HepG2 (cell line): ENCODE measurements at places on chromosomes 1 and 21. TPM values are rescaled to one million over a fixed set of nuclear protein-coding genes. Genes with fewer than 3 reads are reported as not detected.

- DNase-seq: no peak
Measured at GRCh38 chr1:214361636-214362035, 80.7 kb downstream of the SMYD2 start.

DNA sequence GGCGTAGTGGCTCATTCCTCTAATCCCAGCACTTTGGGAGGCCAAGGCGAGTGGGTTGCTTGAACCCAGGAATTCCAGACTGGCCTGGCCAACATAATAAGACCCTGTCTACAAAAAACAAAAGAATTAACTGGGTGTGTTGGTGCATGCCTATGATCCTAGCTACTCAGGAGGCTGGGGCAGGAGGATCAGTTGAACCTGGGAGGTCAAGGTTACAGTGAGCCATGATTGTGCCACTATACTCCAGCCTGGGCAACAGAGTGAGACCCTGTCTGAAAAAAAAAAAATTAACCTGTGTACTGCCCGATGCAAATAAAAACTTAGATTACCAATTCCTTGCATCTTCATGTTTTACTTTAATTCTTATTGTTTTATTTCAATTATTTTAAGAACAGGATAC lies 193.2 kb downstream of the PATJ start:
- no peak for DNase-seq

HUNK gene
- 1.9 and 2.5 TPM in 2 replicates for total RNA-seq

ZNF672 gene
- 16.8 and 17.2 TPM in 2 replicates for total RNA-seq

NCF2 gene
- 0.46 and 1.1 TPM in 2 replicates for total RNA-seq

DNA sequence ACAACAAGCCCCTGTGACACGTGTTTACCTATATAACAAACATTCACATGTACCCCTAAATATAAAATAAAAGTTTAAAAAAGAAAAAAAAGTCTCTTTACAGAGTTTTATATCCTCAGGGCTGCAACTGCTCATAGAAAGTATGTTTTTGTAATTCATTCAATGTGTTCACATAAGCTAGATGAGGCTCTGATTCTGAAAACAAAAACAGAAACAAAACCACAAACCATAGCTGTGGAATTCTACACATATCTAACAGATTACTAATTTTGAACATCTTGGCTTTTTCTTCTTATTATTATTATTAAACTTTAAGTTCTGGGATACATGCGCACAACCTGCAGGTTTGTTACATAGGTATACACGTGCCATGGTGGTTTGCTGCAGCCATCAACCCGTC lies 579.6 kb upstream of the ZRANB2 start:
- no peak for DNase-seq

TTC24 gene
- 0.13 and 0.15 TPM in 2 replicates for total RNA-seq

DNA sequence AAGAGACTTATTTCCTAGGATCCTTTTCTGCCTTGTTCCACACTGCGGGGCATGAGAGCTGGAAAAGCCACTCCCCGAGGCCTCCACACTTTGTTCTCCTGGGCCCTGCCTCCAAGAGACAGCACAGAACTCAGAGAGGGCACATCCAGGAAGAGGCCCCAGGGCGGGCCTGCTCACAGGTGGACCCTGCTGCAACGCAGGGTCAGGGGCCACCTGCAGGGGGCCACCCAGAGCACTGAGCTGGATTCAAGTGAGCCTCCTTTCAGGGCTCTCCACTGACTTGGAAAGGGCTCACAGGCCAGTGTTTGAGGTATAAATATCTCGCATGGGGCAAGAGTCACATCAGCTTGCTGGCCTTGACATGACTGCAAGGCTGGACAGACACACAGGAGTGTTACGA lies 4.8 kb downstream of the RGS16 start:
- no peak for DNase-seq

- no peak for DNase-seq
Measured at GRCh38 chr1:43879414-43879813, 54.2 kb upstream of the ARTN start.

DNA sequence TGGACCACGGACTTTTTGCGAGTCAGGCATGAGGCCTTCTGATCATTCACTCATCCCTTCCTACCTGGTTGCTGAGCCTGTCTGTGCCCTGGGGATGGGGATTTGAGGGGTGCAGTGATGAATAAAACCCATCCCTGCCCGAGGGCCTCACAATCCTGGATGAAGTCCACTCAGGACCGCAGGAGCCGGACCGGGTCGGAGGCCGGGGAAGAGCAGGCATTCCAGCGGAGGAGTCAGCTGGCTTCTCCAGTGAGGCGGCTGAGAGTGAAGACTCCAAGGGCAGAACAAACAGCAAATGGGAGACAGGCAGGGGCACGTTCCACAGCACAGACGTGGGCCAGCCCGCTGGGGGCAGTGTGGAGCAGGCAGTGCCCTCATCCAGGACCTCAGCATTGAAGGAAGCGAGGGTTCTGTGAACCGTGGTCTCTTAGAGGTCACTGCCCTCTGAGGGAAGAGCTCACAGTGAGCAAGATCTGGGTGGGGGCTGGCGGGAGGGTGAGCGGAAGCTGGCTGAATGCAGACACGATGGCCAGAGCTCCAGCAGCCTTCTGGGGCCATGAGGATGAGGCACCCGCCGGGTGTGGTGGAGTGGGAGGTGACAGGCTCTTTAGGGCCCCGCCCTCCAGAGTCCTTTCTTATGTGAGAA lies 10.9 kb upstream of the LRRC3 start:
- peak; percentile 66 for DNase-seq

DNA sequence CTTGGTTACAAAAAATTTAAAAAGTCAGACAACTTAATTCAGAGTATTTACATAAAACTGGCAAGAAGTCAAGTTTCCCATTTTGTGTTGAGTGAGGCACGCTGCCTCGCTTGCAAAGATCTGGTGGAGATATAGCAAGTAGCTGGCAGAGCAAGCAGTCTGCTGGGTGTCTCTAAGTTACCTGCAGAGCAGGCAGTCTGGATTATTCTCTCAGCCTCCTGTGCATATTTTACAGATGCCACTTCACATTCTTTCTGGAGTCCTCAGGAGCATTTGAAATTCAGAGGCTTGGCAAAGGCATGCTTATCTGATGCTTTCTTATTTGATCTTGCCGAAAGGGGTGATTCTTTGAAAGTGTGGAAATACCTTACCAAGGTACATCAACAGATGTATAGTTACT lies 640.4 kb upstream of the ADGRL4 start:
- no peak for DNase-seq

OR2L2 gene
- total RNA-seq: not detected in 2 replicates

- no peak for DNase-seq
Measured at GRCh38 chr21:28719723-28720122, 273.0 kb downstream of the LTN1 start.

SWT1 gene
- total RNA-seq: 2.5 and 4.8 TPM in 2 replicates

KRTAP11-1 gene
- not detected in 2 replicates for total RNA-seq

ANKRD45 gene
- not detected in 2 replicates for total RNA-seq

DNA sequence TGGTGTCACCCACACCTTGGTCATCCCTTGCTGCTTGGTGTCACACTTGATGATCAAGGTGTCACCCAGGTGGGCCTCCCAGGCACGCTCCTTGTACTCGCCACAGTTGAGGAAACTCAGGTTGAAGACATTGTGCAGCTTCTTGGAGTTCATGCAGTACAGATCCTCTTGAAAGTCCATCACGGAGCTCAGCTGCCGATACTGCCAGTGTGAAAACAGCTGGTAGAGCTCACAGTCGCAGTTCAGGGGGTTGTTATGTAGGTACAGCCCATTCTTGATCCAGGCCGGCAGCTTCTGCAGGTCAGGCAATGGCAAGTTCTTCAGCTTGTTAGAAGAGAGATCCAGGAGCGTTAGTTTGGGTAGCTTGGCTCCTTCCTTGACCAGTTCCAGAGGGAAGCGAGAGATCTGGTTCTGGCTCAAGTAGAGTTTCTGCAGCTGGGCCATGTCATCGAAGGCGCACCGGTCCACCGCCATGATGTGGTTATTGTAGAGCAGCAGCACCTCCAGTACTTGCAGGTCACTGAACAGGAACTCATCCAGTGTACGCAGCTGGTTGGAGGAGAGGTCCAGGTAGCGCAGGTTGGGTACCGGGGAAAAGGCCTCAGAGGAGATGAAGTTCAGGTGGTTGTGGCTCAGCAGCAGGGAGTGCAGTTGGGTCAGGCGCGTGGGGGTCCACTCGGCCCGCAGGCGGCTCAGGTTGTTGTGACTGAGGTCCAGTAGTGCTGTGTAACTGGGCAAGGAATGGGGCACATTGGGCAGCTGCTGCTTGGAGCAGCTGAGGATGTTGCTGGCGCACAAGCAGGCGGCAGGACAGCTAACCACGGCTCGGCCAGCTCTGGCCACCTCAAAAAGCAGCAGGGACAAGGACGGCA lies 1.3 kb downstream of the AMIGO1 start:
- no peak for DNase-seq
